Stomach (tissue), 19 donors: ENCODE measurements at places on chromosomes 11 and 22. TPM values are rescaled to one million over a fixed set of nuclear protein-coding genes. Genes with fewer than 3 reads are reported as not detected.

- no peak for DNase-seq
- no peaks in the 10 kb centered on the region for H3K27me3 ChIP-seq
- peaks cover 44% of the 10 kb centered on the region for H3K4me1 ChIP-seq
- no peak overlapping the region for H3K4me3 ChIP-seq
Measured at GRCh38 chr22:40202225-40202944, 24.7 kb downstream of the TNRC6B start.

GRCh38 chr11:82750643-82751139 is 17.0 kb upstream of the FAM181B start:
- peaks cover 4% of the 10 kb centered on the region for H3K27me3 ChIP-seq
- no peak overlapping the region for H3K27ac ChIP-seq
- no peak for DNase-seq
- H3K4me1 ChIP-seq: no peaks in the 10 kb centered on the region
- H3K4me3 ChIP-seq: no peak overlapping the region
- H3K36me3 ChIP-seq: no peaks in the 10 kb centered on the region

DNA sequence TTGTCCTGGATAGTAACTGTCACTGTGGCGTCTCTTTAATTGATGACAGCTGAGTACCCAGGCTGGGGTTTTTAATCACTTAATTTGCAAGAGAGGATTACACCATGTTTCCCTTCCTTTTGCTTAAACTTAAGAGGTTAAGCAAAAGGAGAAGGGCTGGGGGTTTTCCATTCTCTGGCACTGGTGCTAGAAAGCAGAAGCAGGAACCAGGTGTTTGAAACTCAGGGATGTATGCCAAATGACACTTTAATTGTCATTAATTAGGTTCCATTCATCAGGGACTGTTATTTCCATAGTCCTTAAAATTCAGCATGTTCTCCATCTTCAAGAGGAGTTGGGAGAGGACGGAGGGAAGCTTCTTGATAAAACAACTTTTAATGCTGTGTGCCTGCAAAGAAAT is 746.2 kb downstream of the NELL1 start:
- H3K4me3 ChIP-seq: no peak overlapping the region
- no peak overlapping the region for H3K27ac ChIP-seq
- H3K36me3 ChIP-seq: no peaks in the 10 kb centered on the region
- no peak for DNase-seq
- no peaks in the 10 kb centered on the region for H3K4me1 ChIP-seq

DNA sequence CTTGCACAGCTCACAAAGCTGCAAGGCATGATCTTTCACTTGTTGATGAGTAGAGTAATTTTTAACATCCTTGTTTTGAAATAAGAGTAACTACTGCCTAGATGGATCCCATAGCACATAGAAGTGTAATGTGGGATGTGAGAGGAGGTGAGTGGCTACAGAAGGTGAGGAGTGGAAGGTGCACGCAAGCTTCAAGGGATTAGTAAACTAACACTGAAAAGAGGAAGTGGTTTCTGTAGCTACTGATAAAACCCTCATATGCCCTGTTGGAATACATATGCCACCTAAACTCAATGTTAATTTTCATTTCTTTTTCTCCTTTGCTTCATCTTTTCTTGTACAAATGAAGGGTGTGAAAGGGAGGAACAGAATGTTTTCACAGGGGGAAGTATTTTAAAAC is 22.0 kb upstream of the CTSC start:
- no peak overlapping the region for H3K4me3 ChIP-seq
- no peaks in the 10 kb centered on the region for H3K4me1 ChIP-seq
- H3K36me3 ChIP-seq: no peaks in the 10 kb centered on the region
- DNase-seq: no peak
- no peaks in the 10 kb centered on the region for H3K27me3 ChIP-seq

GRCh38 chr11:82898241-82898640 is 2.0 kb downstream of the PRCP start:
- no peak overlapping the region for H3K27ac ChIP-seq
- H3K4me3 ChIP-seq: no peak overlapping the region
- DNase-seq: no peak
- H3K27me3 ChIP-seq: no peaks in the 10 kb centered on the region
- peaks cover 27% of the 10 kb centered on the region for H3K4me1 ChIP-seq

DNA sequence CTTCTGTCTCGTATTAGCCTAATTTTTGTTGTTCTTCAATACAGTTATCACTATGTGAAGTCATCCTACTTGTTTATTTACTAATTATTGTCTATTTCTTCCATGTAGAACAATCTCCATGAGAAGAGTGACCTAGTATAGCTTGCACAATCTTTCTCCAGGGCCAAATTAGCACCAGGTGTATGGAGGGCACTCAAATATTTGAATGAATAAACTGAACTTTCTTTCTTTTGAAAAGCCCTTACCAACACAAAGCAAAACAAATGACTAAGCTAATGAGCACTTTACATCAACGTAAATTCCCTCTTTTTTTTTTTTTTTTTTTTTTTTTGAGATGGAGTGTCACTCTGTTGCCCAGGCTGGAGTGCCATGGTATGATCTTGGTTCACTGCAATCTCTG is 34.2 kb downstream of the ABTB2 start:
- H3K27me3 ChIP-seq: no peaks in the 10 kb centered on the region
- peak overlapping the region; percentile 31 for H3K27ac ChIP-seq
- no peaks in the 10 kb centered on the region for H3K36me3 ChIP-seq

NTM gene
- total RNA-seq: 8.4 TPM
